OCI-M1 (cell line): ENCODE measurements at places on chromosomes 12 and 14.

GRCh38 chr12:67202678-67203012 is 66.5 kb upstream of the CAND1 start:
- no peak for DNase-seq

GRCh38 chr14:21846227-21846885 is 172.7 kb upstream of the OR4E1 start:
- peak; percentile 56 for DNase-seq

GRCh38 chr14:52840877-52841276 is 49.5 kb upstream of the GNPNAT1 start:
- peak; percentile 16 for DNase-seq

DNA sequence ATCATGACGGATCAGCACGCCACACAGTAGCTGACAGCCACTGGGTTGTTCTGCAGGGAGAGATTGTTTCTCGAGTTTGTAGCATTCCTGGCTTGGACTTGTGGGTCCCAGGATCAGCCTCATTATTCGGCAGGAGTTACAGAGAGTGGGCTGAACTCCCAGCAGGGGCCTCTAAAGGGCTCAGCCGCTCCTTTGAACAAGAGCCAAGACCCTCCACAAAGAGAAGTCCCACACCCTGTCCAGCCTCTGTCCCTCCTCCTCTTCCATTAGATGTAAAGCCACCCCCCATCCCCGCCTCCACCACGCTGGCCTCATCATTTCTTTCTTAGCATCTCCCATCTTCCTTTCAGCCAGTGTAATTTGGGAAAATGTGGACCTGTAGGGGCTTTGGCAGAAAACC is 96.7 kb upstream of the HSPB8 start:
- DNase-seq = no peak

DNA sequence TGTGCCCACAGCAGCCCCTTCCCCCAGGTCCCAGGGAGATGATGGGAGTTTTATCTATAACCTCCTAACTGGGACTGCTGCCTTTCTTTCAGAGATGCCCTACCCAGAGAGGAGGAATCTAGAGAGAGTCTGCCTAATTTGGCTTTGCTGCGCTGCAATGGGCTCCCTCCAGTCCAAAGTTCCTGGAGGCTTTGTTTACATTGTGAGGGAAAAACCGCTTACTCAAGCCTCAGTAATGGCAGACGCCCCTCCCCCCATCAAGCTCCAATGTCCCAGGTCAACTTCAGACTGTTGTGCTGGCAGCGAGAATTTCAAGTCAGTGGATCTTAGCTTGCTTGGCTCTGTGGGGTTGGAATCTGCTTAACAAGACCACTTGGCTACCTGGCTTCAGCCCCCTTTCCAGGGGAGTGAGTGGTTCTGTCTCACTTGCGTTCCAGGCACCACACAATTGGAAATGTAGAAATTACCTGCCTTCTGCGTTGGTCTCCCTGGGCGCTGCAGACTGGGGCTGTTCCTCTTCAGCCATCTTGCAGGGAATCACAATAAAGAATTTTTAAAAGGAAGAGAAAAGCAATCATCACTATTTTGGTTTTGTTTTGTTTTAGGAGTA is 262.5 kb downstream of the FOXG1 start:
- DNase-seq = no peak

DNA sequence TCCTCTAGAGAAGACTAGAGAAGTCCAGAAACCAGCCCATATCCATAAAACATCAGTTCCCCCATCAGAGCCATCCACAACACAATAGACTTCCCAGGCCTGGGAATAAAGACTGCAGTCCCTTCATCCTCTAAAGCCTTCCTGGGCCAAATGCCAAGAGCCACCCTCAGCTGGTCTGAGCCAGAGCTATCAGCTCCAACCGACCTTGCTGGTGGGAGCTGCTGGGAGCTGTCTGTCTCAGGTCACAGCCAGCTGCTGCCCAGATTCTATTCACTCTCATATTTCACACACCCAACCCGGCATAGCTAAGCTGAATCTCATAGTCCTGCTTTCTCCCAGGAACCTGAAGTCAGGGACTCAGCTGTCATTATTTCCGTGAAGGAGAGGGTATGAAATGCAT is 10.9 kb upstream of the TFCP2 start:
- DNase-seq = peak; percentile 40

DNA sequence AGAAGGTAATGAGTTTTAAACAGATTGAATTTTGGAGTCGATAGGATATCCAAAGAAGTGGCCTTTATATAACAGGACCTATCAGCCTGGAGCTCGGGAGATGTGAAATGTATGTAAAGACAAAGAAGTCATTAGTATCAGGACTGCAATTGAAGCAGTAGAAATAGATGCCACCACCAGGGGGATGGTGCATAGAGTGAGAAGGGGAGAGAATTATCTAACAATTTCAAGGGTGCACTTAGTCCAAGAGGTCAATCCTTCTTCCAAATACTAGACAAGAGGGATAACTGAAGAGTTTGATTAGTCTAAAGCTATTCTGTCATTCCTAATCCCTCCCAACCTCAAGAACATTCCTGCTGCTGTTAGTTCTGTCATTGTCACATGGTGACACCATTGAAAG is 127.8 kb downstream of the CFAP54 start:
- peak; percentile 23 for DNase-seq
